ENCODE measurements at places on chromosomes 13 and 19.
A peak's percentile ranks its signal among the peaks of the same experiment; 100 is the strongest.

DNA sequence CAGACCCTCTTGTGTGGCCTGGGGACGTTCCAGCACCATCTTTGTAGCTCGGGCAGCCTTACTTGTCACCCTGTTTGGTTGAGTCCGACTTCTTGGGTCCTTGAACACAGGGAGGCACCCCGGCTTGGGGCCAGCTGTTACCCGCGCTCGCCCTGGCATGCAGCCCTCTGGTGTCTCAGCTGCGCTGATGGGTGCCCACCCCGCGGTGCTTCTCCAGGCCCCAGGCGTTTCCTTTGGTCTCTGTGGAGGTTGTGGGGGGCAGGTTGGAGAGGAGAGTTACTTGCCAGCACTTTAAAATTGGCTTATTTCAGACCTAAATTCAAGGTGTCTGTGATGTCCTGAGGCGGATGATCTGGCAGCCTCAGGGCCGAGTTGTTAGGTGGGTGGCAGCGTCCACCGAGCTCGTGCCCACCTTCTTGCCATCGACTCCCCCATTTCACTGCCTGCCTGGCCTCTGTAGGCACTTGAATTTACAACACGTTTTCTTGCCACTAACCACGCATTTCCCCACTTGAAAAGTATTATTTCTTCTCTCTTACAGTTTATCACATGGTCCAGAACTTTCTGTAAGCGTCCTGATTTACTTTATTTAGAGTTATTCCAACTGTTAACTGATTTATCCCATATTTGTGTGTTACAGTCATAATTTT lies 16.9 kb downstream of the UBAC2 start:
- DNase-seq, result no peak

- DNase-seq, result no peak
Measured at GRCh38 chr19:31173991-31174390, 175.2 kb downstream of the TSHZ3 start.

DNA sequence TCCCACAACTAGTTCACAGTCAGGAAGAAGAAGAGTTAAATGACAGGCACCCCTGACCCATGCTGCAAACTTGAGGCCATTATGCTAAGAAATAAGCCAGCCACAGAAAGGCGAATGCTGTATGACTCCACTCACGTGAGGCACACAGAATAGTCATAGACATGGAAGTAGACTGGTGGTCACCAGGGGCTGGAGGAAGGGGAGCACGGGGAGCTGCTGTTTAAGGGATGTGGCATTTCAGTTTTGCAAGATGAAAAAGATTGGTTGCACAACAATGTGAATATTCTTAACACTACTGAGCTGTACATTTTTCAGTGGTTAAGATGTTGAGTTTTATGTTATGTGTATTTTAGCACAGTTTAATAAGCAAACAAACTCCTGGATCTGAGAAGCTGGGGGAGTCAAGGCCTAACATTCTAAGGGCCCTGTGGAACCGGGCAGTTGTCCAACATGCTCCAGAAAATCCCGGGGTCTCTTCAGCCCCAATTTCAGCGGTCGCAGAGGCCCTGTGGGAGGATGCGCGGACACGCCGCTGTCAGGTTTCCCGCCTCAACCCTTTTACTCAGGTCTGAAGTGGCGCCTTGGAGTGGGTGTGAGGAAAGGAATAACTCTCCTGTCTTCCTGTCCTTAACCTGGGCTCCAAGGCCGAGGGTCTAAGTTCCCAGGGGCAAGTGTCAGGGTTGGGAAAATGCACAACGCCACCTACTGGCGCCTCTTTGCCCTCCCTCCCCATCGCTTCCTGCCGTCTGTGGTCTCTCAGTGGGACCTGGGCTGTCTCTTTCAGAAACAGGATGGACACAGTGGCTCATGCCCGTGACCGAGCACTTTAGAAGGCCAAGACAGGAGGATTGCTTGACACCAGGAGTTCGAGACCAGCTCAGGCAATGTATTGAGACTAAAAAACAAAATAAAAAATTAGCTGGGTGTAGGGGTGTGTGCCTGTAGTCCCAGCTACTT lies 4.4 kb upstream of the TMEM272 start:
- DNase-seq, result peak; percentile 31

DNA sequence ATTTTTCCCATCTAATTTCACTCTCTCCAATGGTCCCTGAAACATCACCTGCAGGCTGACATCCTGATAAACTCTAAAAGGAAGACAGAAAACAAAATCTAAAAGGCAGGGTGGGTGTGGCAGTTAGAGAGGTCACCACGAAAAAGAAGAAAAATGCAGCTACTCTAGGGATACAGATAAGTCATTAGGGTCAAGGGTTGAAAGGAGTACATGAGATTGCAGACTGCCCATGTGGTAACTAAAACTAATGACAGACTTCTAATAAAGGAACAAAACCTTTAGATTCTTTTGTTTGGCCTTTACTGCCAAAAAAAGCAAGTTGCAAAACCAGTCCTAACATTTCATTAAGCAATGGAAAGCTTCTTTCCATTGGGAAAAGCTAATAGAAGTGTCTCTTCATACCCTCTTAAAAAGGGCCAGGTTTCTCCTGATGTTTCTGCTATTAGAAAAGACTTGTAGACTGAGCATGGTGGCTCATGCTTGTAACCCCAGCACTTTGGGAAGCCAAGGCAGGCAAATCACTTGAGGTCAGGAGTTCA lies 31.0 kb downstream of the THSD1 start:
- DNase-seq, result no peak

DNA sequence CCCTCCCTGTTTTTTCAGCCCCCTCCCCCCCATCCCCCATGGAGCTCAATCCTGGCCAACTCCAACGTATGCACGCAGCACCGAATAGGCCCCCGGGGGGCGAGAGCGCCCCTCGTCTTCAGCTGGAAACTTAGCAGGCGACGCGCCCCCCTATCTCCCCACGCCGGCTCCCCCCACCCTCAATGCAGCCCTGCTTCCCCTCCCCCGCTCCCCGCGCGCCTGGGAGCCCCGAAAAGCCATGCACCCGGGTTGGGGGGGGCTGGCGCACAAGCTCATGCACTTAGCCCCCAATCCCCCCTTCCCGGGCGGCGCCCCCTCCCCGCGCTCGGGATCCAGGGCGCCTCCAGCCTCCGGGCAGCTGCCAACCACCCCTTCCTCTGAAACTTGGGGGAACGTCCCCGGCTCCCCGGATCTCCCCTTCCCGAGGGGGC lies 508 bp downstream of the ZBTB7A start:
- no peak for DNase-seq

- no peak for DNase-seq
Measured at GRCh38 chr19:20664901-20665781, 3.8 kb upstream of the ZNF626 start.

DNA sequence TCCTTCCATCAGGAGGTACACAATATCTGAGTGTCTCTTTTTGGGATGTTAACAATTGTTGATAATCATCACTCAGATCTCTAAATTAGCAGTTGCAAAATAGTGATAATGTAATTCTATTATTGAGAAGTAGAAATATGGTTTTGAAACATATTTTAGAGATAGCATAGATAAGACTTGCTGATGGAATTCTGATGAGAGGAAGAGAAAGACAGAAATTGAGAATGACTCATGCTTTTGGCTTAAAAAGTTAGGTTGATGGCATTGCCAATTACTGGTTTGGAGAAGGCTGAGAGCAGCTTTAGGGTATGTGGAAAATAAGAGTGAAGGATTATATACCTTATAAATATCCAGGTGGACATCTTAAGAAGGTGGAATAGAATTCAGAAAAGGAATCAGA lies 106.4 kb upstream of the EDNRB start:
- no peak for DNase-seq
